Progenitor cell of endocrine pancreas (in vitro differentiated cells): ENCODE measurements at places on chromosomes 1 and 21.

GRCh38 chr1:223233410-223234169, 90.5 kb upstream of the TLR5 start:
- no peak for DNase-seq

DNA sequence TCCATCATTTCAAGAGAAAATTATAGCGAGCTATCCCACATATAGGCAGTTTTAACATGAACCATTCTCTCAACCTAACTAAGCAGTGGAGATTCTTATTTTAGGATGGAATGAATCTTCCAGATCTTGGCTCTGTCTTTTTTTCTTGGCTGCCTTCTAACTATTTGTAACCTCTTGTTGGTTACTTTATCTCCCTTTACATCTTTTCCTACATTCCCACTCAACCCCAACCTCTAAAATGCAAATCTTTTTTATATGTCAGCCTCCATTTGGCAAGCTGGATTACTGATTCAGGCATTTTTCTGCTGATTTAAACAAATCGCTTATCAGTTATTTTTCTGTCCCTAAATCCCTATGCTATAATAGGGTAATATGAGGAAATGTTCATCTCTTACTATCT, 46.9 kb upstream of the LHX8 start:
- DNase-seq: no peak

DNA sequence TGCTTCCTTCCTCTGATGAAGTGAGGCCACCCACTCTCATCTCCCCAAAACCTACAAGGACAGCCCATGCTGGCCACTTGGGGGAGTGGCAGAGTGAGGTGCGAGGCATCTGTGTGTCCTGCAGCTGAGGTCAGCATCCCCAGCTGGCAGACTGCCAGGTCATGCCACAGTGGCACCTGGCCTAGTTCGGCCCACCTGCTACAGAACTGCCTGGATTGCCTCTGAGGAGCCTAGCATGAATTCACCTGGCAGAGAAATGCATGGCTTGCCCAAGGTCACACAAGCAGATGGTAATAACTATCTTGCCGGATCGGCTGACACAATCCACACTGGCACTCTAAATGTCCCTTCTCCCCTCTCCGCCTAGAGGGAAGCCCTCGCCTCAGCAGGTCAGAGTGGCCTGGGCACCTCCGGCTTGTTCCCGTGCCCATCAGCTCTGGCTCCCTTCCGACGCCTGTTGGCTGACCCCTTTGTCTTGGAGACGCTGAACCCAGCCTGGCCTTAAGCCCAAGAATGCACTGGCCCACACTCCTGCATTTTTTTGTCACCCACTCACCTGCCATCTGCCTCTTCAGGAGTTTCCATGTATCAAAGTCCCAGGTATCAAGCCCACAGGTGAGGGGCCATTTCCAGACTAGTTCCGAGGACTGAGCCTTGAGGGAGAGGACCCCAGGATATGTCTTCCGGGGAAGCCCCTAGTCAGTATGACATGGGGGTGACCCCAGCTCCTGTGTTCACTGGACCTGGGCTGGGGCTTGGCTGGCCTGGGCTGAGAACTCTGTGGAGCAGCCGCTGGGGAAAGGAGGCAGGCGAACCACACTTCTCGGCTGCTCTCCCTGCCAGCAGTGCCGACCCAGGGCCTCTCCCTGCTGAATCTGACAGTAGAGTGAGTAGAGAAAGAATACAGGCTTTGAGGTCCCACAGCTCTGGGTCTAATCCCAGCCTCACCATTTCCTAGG, 21.7 kb downstream of the ECE1 start:
- DNase-seq: no peak

DNA sequence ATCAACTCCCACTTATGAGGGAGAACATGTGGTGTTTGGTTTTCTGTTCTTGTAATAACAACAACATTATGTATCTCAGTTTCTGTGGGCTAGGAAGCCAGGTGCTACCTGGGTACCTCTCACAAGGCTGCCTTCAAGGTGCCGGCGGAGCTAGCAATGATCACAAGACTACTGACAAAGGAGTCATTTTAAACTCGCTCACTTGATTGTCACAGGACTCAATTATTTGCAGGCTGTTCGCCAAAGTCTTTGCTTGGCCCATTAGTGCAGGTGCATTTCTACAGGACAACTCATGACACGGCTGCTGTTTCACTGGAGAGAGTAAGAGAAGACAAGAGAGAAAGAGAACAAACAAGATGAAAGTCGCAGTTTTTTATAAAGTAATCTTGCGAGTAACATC, 1237.4 kb upstream of the TMPRSS15 start:
- DNase-seq: no peak

GRCh38 chr1:41560931-41561330, 76.4 kb upstream of the EDN2 start:
- no peak for DNase-seq

GRCh38 chr1:23187637-23188036, 19.0 kb upstream of the LUZP1 start:
- no peak for DNase-seq

GRCh38 chr1:184664042-184664660, 90.5 kb downstream of the EDEM3 start:
- DNase-seq: peak; percentile 70

- no peak for DNase-seq
Measured at GRCh38 chr1:207830788-207831187, 78.9 kb downstream of the CD46 start.

GRCh38 chr1:205225901-205226765, 1.6 kb upstream of the TMCC2 start:
- no peak for DNase-seq

- DNase-seq: no peak
Measured at GRCh38 chr1:68723791-68724190, 226.9 kb upstream of the DEPDC1 start.

DNA sequence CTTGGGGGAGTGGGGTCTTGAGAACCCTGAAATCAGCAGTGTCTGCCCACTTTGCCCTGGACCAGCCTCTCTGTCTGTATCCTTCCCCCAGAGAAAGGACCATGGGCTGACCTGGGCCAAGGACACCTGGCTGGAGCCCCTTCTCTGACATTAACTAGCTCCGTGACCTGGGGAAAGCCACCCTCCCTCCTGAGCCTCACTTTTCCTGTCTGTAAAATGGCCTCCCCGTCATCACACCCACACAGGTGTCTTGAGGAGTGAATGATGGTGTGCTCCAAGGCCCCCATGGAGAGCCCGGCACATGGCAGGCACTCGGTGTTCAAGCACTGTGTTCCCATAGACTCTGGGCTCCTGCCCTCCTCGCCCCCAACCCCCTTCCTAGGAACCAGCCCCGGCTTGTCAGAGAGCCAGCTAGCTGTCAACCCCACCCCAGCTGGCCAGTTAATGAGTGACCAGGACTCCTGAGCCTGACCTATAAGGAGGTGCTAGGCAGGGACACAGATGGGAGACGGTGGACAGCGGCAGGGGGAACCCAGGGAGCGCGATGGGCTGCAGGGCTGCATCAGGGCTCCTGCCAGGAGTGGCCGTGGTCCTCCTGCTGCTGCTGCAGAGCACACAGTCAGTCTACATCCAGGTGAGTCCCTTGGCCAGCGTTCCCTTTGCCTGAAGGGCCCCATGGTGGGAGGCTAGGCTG, at the start of gene GUCA2B:
GUCA2B (plus strand) TSS at position 504 of the 694 bp plus-strand sequence; CDS start at position 545, 41 bp downstream.
- no peak for DNase-seq

GRCh38 chr1:54967372-54967771, 13.1 kb upstream of the TMEM61 start:
- DNase-seq: no peak

DNA sequence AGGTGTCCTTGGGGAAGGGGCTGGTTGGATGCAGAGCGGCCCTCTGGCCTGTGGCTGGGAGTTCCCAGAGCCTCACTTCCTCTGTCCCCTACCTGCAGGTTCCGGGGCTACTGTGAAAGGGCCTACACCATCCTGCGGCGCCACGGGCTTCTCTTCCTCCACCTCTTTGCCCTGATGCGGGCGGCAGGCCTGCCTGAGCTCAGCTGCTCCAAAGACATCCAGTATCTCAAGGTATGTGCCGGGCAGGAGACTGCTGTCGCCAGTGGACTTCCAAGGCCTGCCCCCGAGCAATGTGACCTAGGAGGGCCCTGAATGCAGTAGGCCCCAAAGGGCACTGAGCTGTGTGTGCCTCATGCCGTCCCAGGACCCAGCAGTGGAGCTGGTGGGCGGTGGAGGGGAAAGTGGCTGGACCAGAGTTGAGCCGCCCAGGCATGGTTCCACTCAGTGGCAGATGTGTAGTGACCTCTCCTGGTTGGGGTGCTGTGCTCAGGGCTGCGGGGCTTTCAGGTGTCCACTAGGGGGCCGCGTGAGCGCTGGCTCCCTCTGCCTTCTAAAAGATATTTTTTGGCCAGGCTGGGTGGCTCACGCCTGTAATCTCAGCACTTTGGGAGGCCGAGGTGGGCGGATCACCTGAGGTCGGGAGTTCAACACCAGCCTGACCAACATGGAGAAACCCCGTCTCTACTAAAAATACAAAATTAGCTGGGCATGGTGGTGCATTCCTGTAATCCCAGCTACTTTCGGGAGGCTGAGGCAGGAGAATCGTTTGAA, 73.4 kb downstream of the PIK3CD start:
- DNase-seq: peak; percentile 39

- no peak for DNase-seq
Measured at GRCh38 chr1:52554267-52554640, 1.4 kb upstream of the TUT4 start.

- no peak for DNase-seq
Measured at GRCh38 chr1:235946571-235946981, 79.9 kb upstream of the LYST start.

GRCh38 chr1:80427881-80428280, 1372.9 kb upstream of the ADGRL2 start:
- no peak for DNase-seq

GRCh38 chr1:165954940-165955339, 127.5 kb downstream of the UCK2 start:
- DNase-seq: no peak

- no peak for DNase-seq
Measured at GRCh38 chr1:53754484-53755312, 15.7 kb upstream of the GLIS1 start.

DNA sequence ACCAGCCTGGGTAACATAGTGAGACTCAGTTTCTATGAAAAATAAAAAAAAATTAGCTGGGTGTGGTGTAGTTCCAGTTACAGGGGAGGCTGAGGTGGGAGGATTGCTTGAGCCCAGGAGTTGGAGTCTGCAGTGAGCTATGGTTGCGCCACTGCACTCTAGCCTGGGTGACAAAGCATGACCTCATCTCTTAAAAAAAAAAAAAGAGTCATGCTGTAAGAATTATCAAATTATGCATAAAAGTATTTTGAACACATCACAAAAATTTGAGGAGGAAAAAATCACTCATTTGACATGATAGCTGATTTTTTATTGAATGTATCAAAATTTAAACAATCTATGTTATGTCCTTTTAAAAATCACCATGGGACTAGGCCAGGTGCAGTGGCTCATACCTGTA, 17.8 kb downstream of the CCDC30 start:
- no peak for DNase-seq

GRCh38 chr1:8597455-8597854, 220.0 kb downstream of the RERE start:
- no peak for DNase-seq

- no peak for DNase-seq
Measured at GRCh38 chr1:226649780-226650179, 89.3 kb downstream of the ITPKB start.

DNA sequence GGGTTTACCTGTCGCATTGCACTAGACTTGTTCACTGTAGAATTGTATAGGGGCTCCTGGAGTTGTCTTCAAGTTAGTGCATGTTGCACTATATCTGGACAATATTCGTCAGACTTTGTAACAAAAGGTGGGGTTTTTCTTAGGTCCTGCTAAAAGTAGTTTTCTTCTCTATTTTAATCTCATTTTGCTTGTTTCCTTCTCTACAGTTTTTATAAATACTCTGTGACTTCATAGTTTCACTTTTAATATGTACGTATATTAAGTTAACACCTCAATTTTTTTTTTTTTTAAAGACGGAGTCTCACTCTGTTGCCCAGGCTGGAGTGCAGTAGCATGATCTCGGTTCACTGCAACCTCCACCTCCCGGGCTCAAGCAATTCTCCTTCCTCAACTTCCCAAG, 26.5 kb upstream of the MRPS6 start:
- DNase-seq: no peak

GRCh38 chr1:106027871-106028270, 1028.6 kb upstream of the PRMT6 start:
- no peak for DNase-seq

DNA sequence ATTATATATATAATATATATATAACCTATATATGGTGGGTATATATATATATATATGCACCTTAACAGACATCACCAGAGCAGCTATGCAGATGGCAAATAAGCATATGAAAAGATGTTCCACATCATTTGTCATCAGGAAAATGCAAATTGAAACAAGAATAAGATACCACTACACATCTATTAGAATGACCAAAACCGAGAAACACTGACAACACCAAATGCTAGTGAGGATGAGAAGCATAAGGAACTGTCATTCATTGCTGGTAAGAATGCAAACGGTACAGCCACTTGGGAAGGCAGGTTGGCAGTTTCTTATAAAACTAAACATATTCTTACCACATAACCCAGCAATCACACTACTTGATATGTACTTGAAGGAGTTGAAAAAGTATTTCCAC, 219.8 kb upstream of the PRMT6 start:
- no peak for DNase-seq

DNA sequence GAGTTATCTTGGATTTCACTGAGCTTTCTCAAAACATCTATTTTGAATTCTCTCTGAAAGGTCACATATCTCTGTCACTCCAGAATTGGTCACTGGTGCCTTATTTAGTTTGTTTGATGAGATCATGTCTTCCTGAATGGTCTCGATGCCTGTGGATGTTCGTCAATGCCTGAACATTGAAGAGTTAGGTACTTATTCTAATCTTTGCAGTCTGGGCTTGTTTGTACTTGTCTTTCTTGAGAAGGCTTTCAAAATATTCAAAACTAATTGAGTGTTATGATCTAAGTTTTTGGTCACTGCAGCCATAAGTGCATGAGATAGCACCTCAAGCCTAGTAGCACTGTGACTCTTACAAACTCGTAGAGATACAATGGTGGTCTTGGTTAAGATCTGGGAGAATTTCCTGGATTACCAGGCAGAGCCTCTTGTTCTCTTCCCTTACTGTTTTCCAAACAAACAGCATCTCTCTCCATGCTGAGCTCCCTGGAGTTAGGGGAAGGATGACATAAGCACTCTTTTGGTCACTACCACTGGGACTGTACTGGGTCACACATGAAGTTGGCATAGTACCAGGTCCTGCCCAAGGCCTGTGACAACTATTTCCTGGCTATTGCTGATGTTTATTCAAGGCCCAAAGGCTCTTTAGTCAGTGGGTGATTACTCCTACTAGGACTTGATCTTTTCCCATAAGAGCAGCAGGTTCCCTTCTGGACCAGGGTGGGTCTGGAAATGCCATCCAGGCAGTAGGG, 25.6 kb downstream of the SLC22A15 start:
- DNase-seq: no peak

GRCh38 chr1:13813398-13814012, 113.5 kb downstream of the PRDM2 start:
- DNase-seq: peak; percentile 37

- no peak for DNase-seq
Measured at GRCh38 chr1:85297855-85298629, 21.6 kb upstream of the BCL10 start.

- DNase-seq: no peak
Measured at GRCh38 chr1:206725109-206725963, 40.6 kb downstream of the MAPKAPK2 start.

GRCh38 chr1:231163830-231164427, 2.1 kb downstream of the TRIM67 start:
- DNase-seq: no peak

GRCh38 chr1:227885648-227886502, 61.9 kb downstream of the WNT9A start:
- DNase-seq: peak; percentile 7

- no peak for DNase-seq
Measured at GRCh38 chr1:93080179-93080823, 1.2 kb downstream of the MTF2 start.
